ENCODE measurements at places on chromosomes 7 and 10.

- no peak for DNase-seq
Observed at GRCh38 chr10:58714409-58714808, 201.7 kb downstream of the BICC1 start.

DNA sequence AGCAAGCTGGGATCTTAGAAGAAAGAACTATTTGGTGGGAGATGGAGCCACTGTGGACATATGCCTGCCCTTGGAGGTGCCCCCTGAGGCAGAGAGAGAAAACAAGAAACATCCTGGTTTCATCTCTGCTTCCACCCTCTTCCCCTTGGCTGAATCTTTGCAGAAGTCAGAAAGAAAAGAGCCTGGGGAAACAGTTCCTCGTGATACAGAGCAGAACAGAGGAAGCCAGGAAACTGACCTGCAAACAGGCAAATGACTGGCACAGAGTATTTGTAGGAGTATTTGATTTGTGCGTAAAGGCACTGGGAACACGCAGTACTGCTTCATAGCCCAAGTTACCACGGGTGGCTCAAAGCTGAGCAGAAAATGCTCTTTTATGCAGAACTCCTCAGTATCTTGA lies 7.0 kb upstream of the KEL start:
- no peak for DNase-seq

DNA sequence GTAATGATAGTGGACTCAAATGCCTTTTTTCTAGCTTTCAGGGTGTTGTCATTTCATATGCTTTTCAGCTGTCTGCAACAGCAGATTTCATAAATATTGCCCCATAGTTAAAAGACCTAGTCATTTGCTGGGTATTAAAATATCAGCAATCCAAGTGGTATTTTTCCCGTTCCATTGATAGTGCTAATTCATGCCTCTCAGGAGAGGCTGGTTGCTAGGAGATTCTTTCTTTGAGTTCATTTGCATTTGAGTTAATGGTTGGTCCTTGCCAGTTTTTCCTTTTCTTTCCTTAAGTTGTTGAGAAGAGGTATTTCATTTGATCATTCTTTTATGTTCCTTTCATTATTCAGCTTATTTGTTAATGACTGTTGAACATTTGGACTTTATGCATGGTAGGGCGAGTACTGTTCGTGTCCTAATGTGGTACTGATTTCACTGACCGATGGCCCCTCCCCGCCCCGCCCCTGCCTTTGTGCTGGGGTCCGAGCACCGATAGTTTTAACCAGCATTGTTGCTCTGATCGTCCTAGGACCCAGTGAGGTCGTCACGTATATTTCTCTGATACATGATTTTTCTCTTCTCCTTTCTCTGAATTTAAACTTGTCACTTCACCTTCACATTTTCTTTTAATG lies 128.6 kb downstream of the CCNY start:
- peak; percentile 38 for DNase-seq

- DNase-seq: no peak
Observed at GRCh38 chr10:61778137-61778536, 115.4 kb downstream of the CABCOCO1 start.

DNA sequence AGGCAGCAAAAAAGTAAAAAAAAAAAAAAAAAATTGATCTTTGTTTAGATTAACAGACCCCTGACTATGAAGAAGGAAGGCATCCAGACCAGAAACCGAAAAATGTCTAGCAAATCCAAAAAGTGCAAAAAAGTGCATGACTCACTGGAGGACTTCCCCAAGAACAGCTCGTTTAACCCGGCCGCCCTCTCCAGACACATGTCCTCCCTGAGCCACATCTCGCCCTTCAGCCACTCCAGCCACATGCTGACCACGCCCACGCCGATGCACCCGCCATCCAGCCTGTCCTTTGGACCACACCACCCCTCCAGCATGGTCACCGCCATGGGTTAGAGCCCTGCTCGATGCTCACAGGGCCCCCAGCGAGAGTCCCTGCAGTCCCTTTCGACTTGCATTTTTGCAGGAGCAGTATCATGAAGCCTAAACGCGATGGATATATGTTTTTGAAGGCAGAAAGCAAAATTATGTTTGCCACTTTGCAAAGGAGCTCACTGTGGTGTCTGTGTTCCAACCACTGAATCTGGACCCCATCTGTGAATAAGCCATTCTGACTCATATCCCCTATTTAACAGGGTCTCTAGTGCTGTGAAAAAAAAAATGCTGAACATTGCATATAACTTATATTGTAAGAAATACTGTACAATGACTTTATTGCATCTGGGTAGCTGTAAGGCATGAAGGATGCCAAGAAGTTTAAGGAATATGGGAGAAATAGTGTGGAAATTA lies 19.4 kb downstream of the GATA3 start:
- no peak for DNase-seq

DNA sequence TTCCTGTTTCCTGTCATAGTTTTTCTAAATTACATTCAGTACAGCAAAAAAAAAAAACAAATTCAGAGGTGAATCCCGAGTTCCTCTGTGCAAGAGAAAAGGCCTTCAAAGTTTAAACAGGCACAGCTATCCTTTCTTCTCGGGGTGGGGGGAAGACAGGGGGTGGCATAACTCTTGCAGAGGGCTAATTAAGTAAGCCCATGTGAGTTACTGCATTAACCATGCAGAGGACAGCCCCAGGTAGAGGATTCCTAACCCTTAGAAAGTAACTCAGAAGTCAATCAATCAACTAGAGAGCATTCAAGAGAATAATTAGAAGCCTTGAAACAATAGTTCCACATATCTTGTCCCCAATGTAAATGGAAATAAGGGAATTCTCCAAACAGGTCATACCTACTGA lies 170.9 kb downstream of the CSTF2T start:
- no peak for DNase-seq

- DNase-seq: no peak
Observed at GRCh38 chr10:75607576-75607975, 176.2 kb downstream of the LRMDA start.

- DNase-seq: no peak
Observed at GRCh38 chr7:5350174-5350463, 67.4 kb downstream of the SLC29A4 start.

GRCh38 chr10:90587081-90587491 lies 270.8 kb downstream of the HTR7 start:
- no peak for DNase-seq

DNA sequence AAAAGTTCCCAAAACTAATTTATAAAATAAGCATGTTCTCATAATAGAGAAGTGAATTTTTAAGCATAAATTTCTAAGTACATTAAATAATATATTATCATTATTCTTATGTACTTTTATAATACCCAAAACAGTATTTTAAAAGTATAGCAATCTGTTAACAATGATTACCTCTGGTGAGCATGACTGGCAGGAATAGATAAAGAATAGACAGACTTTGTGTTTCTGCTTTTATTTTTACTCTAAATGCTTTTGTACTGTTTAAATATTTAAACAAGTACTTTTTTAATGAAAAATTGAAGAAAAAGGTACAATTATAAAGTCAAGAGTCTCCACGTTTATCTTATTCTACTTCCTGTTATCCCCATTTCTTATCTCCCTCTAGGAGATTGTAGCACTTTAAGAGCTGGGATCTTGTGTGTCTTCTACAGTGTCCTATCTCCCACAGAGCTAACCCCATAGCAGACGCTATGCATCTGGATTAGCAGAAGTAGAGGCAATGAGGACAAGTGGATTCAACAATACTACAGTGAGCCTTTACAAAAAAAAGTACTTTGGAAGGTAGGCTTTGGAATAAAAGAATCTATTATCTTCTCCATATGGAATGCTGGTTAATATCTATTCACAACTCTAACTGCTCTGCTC lies 42.9 kb downstream of the IDE start:
- DNase-seq: no peak

DNA sequence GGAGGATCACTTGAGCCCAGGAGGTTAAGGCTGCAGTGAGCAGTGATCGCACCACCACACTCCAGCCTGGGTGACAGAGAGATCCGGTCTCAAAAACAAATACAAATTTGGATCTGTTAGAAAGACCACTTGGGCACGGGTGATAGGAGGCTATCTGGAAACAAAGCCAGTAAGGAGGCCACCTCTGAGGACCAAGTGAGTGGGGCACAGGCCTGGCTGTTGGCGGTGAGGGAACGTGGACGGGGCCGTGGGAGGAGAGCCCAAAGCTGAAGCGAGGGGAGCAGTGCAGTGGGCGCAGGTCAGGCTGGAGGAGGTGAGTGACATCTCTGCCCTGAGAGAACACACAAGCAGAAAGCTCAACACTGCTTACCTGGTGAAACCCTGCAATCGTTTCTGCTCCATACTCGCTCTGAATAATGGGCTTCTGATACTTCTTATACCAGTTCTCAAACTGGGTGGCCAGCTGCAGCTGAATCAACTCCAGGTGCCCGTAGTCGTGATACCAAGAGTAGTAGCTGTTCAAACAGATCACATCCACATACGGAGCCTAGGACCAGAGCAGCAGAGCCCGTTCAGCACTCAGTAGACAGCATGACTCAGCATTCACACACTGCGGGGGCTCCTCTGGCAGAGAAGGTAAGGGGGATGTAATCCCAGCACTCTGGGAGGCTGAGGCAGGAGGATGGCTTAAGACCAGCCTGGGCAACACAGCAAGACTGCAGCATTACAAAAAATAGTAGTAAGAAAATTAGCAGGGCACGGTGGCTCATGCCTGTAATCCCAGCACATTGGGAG lies 14.5 kb downstream of the GUSB start:
- DNase-seq: no peak

DNA sequence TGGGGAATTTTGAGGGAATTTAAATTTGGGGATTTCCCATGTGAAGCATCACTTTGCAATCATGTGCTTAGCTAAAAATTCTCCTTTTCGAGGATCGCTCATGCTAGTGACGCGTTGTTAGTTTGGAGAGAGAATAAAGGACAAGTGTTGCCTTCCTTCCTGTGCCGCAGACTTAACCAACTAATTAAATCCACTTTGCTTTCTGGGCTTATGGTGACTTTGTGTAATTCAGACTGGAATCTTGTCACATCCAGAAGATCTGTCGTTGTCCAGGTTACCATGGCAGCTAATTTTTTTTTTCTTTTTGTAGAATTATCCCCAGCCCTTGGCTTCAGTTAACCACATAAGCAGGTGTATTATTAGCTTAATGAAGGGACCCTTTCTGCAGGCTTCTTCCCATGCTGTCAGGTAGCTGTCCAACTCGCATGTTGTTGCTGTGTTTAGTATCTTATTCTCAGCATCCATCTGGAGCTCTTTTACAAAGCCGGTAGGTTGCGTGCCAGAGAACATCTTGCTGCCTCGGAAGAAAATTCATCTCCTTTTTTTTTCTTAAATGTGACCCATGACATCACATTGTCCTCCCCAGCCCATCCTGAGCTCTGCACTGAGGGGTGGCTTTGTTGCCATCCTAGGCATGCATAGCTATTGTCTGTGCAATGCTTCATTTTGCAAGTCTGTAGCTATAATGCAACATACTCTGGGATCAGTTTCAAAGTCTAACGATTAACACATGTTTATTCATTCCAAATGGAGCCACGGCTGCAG lies 47.2 kb upstream of the NRP1 start:
- DNase-seq: no peak

GRCh38 chr7:158042156-158042880 lies 545.3 kb downstream of the PTPRN2 start:
- DNase-seq: no peak

DNA sequence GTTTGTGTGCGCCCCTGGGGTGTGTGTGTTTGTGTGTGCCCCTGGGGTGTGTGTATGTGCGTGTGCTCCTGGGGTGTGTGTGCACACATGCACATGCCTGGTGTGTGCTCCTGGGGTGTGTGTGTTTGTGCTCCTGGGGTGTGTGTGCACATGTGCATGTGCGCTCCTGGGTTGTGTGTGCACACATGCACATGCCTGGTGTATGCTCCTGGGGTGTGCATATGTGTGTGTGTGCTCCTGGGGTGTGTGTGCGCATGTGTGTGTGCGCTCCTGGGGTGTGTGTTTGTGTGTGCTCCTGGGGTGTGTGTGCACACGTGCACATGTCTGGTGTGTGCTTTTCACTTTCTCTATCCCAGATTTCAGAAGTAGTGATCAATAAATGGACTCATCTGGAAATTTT lies 321.0 kb downstream of the WDR37 start:
- no peak for DNase-seq

GRCh38 chr10:113261161-113261560 lies 291.7 kb upstream of the HABP2 start:
- DNase-seq: no peak

- DNase-seq: no peak
Observed at GRCh38 chr7:155154586-155154985, 84.5 kb downstream of the HTR5A start.

- no peak for DNase-seq
Observed at GRCh38 chr7:144473908-144474307, 70.4 kb upstream of the NOBOX start.

DNA sequence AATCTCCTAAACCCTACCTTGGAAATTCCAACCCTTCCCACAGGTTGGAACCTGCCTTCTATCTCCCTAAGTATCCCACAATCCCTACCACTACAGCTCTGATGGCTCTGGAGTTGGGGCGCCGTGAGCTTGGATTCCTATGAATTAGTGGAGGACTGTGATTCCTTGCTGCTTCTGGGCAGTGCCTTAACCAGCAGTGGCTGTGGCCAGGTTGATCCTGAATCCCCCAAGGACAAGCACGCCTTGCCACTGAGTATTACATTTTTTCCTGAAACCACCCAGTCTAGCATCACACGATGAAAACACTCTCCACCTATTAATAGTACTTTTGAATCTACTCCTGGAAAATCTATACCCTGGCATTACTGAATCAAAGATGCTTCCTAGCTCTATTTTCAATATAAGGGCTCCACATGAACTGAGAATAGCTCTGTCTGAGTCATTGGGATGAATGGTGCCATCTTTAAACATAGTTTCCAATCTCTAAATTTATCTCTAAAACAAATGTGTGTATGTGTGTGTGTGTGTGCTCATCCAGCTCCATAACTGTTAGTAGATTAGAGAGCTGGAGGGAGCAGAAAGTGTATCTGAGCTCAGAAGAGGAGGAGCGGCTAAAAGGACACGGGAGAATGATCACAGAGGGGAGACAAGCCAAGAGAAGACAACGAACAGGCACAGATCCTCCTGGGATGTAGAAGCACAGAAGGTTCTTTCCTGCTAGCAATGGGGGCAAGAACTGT lies 11.9 kb upstream of the INPP5F start:
- DNase-seq: no peak

- DNase-seq: no peak
Observed at GRCh38 chr10:76550806-76551205, 1086.8 kb downstream of the KCNMA1 start.

GRCh38 chr7:13111230-13111629 lies 423.8 kb downstream of the ARL4A start:
- no peak for DNase-seq

DNA sequence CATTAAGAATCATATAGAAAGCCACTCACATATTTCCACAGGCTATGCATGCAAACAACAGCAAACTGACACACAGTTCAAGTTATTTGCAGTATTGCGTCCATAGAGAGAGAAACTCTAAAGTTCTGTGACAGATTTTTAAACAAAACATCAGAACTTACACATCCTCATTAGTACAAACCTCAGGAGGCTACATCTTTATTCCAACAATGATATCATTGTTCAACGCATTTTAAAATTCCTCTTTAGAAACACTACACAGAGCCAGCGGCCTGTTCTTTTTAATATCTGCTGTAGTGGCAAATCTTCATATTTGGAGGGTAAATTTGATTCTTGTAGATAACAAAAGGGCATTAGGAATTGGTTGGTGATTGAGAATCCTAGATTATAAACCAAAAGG lies 55.9 kb upstream of the NFE2L3 start:
- DNase-seq: no peak

All from NCI-H748 treated with DMSO at 0.1 percent for 48 hours (cell line).